Stimulated activated CD8-positive, alpha-beta memory T cell treated with anti-CD3 and anti-CD28 coated beads, Interleukin-4, amount 100 ng/mL, for 4 hours (primary cell): ENCODE measurements at places on chromosomes 4 and X.
A peak's percentile ranks its signal among the peaks of the same experiment; 100 is the strongest.

DNA sequence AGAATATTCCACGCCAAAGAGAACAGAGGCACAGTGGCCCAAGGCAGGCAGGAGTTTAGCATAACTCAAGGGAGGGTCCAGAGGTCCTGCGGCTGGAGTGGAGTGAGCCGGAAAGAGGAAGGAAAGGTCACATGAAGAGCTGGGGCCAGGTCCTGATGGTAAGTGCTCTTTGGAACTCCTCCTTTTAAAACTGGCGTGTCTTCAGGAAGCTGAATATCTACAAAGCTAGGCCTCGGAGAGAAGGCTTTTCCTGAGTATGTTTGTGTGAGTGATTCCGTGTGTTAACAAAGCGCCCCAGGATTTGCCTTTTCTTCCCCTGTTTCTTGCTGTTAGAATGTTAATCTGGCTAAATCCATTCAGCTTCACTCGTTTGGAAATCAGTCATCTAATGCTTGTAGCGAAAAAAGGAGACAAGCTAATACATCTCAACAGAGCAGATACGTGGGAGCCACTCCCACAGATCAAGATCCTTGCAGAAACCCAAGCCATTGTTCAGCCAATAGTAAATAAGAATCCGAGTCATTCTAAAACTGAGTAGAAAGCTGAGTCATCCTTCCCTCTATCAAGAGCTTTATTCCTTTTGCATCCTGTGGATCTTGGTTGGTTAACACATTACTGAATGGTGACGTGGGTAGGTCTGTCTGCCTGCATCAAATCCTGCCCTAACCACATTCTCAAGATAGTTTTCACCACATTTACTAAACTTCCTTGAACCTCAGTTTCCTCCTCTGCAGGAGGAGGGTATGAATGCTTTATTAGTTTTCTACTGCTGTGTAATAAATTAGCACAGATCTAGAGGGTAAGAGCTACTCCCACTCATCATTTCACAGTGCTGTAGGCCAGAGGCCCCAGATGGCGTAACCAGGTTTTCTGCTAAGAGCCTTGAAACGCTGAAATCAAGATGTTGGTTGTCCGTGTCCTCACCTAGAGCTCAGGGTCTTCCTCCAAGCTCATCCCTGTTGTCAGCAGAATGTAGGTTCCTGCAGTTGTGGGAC lies 43.2 kb upstream of the RBM47 start:
- no peak for DNase-seq

DNA sequence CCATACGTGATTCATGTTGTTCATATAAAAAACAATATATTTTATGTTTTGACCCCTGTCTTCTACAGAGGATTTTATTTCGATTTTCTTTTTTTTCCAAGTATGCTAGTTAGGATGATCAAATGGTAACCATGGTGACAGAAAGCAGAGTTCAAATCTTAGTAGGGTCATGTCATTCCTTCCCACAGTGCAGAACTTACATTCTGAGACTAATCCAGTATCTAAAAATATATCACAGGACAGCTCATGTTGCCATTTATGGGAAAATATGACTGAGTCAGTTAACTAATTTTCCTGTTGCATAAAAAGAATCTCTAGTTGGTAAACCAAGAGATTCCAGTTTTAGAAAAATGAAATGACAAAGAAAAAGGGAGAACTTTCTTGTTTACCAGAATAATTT lies 209.5 kb downstream of the PARM1 start:
- no peak for DNase-seq

- no peak for DNase-seq
These were observed 399.4 kb upstream of the ADGRL3 start for GRCh38 chr4:60800701-60801100.

DNA sequence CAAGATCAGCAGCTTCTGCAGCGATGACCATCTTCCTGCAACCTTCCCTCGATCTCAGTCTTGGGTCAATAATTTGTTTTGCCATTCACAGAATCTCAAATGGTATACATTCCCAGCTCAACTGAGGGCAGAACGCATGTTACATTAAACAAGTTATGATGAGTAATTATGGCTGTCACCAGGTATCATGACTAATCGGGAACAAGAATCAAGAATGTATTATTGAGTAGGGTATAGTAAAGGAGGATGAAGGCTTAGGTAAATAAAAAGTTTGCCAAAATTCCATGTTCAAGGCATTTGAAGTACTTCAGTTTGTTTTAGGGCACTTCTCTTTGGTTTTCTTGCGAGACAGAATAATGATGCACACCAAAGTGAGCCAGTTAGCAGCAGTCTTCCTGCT lies 194.1 kb downstream of the SH2D1A start:
- no peak for DNase-seq

DNA sequence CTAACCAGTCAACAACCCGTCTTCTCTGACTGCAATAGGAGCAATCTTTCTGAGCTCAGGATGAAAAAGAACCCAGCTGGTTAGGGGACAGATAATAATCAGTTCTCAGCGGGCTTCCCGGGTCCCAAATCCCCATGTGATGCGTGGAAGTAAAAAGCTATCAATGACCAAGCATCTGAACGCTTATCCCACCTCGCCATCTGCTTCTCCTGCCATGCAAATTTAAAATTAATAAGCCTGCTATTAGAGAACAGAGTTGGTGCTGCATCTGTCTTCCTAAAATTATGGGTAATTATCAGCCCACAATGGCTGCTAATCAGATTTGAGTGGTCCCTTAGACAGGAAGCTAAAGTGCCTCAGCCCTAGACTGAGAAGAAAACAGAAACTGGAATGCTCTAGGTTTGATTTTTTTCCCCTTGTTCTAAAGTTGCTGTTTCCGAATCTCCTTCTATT lies 37.5 kb downstream of the AFAP1 start:
- DNase-seq = no peak

DNA sequence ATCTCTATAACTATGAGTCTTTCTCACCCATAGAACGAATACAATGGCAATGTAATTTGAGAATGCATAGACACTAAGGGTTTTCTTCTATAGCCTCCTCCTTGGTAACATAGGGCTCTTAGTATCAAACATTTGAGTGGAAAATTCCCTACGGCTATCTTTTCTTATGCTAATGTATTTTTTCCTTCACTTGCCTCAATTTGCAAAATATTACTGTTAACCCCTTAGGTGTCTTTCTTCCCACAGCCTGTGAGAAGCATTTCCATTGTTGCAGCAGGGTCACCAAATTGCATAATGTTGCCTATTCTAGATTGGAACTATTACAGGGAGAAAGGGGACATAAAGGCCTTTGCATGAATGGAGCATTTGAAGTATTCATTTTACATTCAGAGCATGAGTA lies 140.5 kb upstream of the RAPGEF2 start:
- DNase-seq = no peak

- no peak for DNase-seq
These were observed 88.0 kb upstream of the SLITRK2 start for GRCh38 chrX:145729635-145730034.

DNA sequence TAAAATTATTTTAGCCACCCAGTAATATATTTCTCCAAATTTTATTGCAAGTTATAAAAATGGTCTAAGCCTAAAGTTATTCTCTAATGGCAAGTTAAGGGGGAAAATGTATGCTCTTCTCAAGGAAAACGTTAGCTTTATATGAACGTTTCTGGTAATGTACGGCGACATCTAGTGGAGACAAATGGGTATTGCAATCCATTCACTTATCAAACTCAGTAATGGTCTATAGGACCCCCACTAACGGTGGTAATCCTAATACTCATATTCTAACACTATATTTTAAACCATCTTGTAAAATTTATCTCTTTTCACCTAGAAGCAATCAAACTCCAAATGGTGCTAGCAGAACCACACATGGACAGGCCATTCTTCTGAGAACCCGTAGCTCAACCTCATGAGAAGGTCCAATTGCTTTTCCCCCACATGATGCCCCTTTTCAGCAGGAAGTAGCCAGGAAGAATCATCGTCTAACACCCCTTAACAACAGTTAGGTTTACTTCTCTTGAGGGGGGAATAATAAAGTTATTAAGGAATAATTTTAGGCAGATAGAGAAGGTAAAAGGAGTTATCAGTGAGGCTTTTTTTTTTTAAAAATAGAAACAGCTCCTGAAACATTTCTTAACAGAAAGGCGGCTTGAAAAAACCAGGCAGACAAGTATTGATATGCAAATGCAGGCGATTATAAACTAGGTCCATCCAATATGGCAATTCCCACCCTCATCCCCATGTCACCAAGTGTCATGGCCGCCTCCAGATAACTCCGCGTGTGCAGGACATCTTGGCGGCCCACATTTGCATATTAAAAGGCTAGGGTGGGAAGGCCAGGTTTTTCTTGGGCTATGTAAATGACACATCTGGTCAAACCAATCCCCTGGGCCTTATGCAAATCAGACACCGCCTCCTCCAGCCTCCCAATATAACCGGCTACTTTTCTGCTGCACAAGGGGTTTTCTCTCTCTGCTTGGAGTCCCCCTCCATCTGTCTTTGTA lies 35.0 kb downstream of the NUDT11 start:
- DNase-seq = no peak

DNA sequence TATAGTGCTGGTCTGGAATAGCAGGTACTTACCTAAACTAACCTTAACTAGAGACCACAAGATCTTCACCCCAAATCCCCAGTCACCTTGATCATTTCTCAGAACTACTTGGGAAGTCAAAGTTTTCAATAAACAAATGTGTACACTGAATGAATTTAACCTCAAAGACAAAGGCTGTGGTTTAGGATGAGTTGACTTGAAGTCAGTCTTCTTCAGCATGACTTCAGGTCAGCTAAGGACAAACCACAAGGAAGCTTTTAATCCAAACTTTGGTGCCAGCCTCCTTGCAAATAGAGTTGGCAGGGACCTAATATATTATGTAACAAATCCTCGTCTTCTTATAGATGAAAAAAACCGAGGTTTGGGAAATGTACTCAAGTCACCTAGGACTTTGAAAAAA lies 21.2 kb upstream of the VCX2 start:
- DNase-seq = no peak

DNA sequence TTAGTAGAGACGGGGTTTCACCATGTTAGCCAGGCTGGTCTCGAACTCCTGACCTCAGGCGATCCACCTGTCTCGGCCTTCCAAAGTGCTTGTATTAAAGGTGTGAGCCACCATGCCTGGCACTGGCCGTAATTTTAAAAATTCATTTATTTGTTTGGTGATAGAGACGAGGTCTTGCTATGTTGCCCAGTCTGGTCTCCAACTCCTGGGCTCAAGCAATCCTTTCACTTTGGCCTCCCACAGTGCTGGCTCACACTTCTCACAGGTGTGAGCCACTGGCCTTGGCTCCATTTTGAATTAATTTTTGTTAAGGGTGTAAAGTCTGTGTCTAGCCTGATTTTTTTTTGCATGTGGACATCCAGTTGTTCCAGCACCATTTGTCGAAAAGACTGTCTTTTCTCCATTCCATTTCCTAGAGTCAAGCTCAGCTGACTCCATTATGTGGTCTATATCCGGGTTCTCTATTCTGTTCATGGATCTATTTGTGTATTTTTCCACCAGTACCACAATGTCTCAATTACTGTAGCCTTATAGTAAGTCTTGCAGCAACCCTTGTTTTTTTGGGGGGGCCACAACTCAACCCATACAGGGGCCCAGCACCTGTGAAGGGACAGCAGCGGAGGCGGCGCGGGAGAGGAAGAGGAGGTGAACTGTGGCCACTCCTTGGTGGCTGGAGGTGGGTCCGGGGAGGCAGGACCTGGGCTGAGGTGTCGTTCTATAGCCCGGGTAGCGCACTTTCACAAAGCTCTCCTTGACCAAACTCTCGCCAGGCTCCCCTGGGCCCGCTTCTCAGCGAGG lies 1.5 kb upstream of the NSD2 start:
- DNase-seq = no peak

GRCh38 chrX:52933976-52934703 lies 24.2 kb downstream of the FAM156A start:
- no peak for DNase-seq

DNA sequence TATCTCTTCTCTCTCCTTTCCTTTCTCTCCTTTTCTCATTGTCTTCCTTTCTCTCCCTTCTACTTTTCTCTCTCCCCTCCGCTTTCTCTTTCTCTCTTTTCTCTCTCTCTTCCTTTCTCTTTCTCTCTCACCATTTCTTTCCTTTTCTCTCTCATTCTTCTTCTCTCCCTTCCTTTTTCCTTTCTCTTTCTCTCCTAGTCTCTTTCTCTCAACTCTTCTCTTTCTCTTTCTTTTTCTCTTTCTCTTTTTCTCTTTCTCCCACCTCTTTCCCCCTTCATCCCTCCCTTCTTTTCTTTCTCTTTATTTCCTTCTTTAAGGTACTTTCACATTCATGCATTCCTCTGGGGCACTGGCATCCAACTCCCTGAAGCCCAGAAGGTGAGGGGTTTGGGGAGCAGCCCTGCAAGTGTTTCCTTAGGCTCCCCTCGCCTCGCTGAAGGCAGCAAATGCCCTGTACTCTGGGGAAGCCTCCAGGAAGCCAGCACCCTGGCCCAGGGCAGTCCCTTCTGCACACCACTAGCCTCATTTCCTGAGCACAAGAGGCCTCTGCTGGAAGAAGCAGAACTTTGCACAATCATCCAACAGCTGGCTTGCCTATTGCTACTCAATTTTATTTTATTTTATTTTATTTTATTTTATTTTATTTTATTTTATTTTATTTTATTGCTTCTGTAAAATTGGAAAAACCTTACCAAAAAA lies 124.2 kb downstream of the NFKB1 start:
- DNase-seq = peak; percentile 24

DNA sequence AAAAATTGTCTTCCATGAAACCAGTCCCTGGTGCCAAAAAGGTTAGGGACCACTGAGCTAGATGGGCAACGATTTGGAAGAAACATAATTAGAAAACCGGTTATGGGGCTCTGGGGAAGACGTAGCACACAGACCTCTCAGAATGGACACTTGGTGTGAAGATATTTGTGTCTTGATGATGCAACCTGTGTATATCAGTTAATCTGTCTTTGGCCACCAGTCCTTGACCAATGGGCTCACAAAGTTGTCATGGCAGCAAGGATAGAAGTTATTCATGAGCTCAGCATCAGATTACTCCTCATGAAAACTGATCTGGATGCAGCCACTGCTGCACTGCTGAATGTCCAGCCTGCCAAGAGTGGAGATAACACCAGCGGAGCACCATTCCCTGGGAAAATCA lies 13.6 kb downstream of the MTNR1A start:
- DNase-seq = no peak

- DNase-seq = no peak
These were observed 371.2 kb downstream of the AFF2 start for GRCh38 chrX:148871422-148872160.

- no peak for DNase-seq
These were observed 8.2 kb downstream of the NAA11 start for GRCh38 chr4:79317711-79318110.

- DNase-seq = no peak
These were observed 38.8 kb downstream of the SEPTIN6 start for GRCh38 chrX:119654112-119654531.

- no peak for DNase-seq
These were observed 81.9 kb downstream of the HPRT1 start for GRCh38 chrX:134541906-134542305.

- no peak for DNase-seq
These were observed 312.5 kb upstream of the HS3ST1 start for GRCh38 chr4:11741190-11741652.
